Esophagus muscularis mucosa (tissue), 4 donors: ENCODE measurements at places on chromosomes 2 and 18. TPM values are rescaled to one million over a fixed set of nuclear protein-coding genes. Genes with fewer than 3 reads are reported as not detected.

DNA sequence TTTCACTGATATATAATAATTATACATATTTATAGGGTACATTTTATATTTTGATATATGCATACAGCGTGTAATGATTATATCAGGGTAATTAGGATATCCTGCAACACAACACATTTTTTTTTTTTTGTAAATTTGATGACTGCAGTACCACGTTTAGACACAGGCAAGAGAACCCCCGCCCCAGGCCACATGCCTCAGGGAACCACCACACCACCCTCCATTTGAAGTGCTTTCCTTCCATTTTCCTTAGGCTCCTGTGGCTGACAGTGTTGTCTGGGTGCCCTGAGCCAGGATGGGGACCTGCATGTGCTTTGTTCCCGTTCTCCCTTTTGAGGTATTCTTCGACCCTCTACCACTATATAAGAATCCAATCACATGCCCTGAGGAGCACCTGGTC, 161.6 kb upstream of the CTAGE1 start:
- H3K4me3 ChIP-seq = no peak overlapping the region
- H3K27me3 ChIP-seq = no peaks in the 10 kb centered on the region
- no peak overlapping the region for H3K27ac ChIP-seq
- H3K4me1 ChIP-seq = no peaks in the 10 kb centered on the region

Gene RND3
- total RNA-seq = 39.6 TPM

DNA sequence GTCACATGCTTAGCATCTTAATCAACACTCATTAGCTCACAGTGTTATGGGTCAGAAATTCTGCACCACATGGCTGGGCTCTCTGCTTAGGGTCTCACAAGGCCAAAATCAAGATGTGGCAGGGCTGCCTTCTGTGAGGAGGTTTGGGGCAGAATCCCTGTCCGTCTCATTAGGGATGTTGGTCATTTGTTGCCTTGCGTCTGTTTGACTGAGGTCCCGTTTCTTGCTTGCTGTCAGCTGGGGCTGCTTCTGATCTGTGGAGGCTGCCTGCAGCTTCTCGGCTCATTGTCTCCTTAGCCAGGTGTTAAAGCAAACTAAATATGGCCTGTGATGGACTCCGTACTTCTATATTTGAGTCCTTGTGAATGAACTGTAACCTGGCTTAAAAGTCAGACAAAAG, 146.5 kb downstream of the NDUFA10 start:
- H3K27me3 ChIP-seq = no peaks in the 10 kb centered on the region
- DNase-seq = peak; percentile 34
- H3K27ac ChIP-seq = no peak overlapping the region
- H3K4me3 ChIP-seq = no peak overlapping the region
- H3K36me3 ChIP-seq = no peaks in the 10 kb centered on the region

Gene GPAT2
- 8.2 TPM for total RNA-seq

DNA sequence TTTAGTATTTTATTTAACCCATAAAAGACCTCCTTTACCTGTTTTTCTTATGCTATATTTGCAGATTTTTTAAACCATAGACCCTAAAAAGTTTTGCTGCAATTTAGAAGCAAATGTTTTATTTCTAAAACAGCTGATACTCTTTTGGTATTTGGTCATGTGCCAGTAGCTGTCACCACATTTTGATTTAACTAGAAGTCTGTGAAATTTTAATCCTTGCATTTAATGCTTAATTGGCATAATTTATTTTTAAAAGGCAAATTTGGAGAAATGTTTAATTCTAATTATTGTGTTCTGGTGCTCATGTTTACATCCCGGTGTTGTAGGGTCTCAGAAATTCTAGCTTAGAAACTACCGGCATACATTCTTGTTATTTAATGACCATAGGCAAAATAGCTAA, 111.8 kb downstream of the TTC27 start:
- H3K4me3 ChIP-seq = no peak overlapping the region
- H3K36me3 ChIP-seq = no peaks in the 10 kb centered on the region
- H3K4me1 ChIP-seq = no peaks in the 10 kb centered on the region
- H3K27me3 ChIP-seq = no peaks in the 10 kb centered on the region

Gene VWC2L
- not detected for total RNA-seq

Gene STEAP3
- 5.8 TPM for total RNA-seq

GRCh38 chr2:76318848-76319360, 608.2 kb upstream of the GCFC2 start:
- no peaks in the 10 kb centered on the region for H3K27me3 ChIP-seq
- H3K36me3 ChIP-seq = no peaks in the 10 kb centered on the region
- DNase-seq = no peak
- no peaks in the 10 kb centered on the region for H3K4me1 ChIP-seq
- no peak overlapping the region for H3K4me3 ChIP-seq

DNA sequence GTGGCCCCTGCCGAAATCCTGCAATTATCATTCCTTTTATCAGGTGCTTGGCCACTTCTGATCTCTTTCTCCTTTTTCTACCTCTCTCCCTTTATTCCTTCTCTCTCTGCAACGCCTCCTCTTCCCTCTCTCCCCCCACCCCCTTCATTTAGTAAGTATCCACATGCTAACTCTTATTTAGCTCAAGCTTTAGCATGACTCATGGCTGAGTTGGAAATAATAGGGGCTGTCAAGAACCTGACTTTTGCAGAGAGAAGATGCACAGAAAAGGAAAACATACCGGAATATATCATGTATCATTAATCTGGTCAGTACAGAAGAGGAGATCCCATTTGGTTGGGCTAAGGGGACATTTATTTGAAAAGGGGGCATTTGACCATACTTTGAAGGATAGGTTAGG, 33.1 kb downstream of the FAM171B start:
- no peak for DNase-seq
- no peaks in the 10 kb centered on the region for H3K36me3 ChIP-seq

- no peaks in the 10 kb centered on the region for H3K4me1 ChIP-seq
- no peak for DNase-seq
- no peaks in the 10 kb centered on the region for H3K27me3 ChIP-seq
- no peaks in the 10 kb centered on the region for H3K36me3 ChIP-seq
- no peak overlapping the region for H3K27ac ChIP-seq
Measured at GRCh38 chr2:15811367-15811766, 129.0 kb upstream of the MYCN start.

DNA sequence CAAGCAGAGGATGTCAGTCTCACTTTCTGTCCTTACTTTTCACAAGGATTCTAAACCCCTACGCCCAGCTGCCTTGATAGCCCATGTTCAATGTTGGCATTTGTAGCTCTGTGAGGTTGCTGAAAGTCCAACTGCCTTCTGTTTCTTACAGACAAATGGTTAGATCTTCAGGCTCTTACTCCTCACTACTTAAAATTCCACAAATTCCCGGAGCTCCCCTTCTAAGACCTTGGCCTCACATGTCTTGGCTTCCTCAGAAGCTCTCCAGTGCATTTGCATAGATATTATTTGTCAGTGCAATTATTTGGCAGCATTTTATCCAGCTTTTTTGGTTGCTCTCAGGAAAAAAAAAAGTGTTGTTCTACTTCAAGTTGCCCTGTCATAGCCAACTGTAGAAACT, 453.7 kb upstream of the CELF4 start:
- no peak overlapping the region for H3K4me3 ChIP-seq
- no peak overlapping the region for H3K27ac ChIP-seq
- H3K27me3 ChIP-seq = no peaks in the 10 kb centered on the region
- DNase-seq = no peak
- no peaks in the 10 kb centered on the region for H3K4me1 ChIP-seq

Gene FOXD4L1
- total RNA-seq = 0.17 TPM

DNA sequence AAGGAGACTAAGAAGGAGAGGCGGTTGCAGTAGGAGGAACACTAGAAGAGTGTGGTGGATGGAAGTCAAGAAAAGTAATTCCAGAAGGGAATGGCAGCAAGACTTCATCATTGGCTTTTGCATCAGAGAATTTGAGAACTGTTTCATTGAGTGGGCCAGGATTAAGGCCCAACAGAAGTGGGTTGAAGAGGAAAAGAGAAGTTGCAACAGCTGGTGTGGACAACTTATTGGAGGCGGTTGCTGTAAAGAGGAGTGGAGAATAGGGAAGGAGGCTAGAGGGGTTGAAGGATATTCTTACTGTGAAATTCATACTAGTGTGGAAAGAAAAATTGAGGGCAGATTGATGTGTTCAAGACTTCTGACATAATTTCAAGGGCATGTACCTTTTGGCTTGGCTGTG, 168.7 kb upstream of the FN1 start:
- H3K36me3 ChIP-seq = no peaks in the 10 kb centered on the region
- H3K27ac ChIP-seq = no peak overlapping the region
- DNase-seq = no peak
- no peak overlapping the region for H3K4me3 ChIP-seq

DNA sequence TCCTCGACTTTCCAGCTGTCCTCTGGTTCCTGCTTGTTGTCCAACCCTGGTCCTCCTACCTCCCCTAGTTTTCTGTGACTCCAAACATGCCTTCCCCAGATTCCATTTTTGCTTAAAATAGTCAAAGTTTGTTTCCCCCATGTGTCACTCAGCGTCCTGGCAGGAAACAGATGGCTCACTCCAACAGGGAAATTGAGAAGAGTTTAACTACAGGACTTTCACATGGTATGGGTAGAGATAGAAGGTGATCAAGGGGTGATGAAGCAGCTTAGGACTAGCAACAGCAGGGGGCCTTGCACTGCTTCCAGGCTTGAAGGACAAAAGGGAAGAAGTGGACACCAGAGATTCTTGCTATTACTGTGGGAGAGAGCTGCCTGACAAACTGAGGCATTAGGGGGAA, 6.1 kb upstream of the CUL3 start:
- peaks cover 5% of the 10 kb centered on the region for H3K4me1 ChIP-seq
- no peak overlapping the region for H3K4me3 ChIP-seq
- DNase-seq = no peak
- no peak overlapping the region for H3K27ac ChIP-seq

DNA sequence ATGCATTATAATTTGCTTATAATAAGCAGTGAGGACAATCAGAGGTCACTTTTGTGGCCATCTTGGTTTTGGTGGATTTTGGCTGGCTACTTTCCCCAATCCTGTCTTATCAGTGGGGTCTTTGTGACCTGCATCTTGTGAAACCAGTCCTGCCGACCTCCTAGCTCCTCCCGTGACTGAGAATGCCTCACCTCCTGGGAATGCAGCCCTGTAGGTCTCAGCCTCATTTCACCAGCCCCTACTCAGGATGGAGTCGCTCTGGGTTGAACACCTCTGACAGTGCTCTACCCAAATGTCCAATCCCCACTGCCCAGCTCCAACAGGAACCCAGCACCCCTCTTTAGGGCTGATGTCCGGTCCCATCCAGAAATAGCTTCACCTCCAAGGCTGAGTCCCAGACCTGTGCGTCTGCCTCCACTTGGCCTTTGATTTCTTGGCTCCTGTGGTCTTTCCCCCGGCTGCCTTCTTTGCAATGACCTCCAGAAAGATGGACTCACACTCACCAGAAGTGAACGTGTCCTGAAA, 31.3 kb upstream of the PXDN start:
- H3K36me3 ChIP-seq = no peaks in the 10 kb centered on the region
- no peak overlapping the region for H3K4me3 ChIP-seq
- H3K27ac ChIP-seq = no peak overlapping the region

- no peak overlapping the region for H3K27ac ChIP-seq
- H3K4me1 ChIP-seq = no peaks in the 10 kb centered on the region
- no peaks in the 10 kb centered on the region for H3K36me3 ChIP-seq
- DNase-seq = no peak
- H3K4me3 ChIP-seq = no peak overlapping the region
Measured at GRCh38 chr2:45040786-45041185, 31.5 kb upstream of the SIX2 start.

Gene NT5DC4
- not detected for total RNA-seq

GRCh38 chr2:217886720-217887309, 116.0 kb downstream of the TNS1 start:
- H3K4me3 ChIP-seq = no peak overlapping the region
- H3K4me1 ChIP-seq = peaks cover 79% of the 10 kb centered on the region
- no peak for DNase-seq
- peaks cover 99% of the 10 kb centered on the region for H3K36me3 ChIP-seq
- H3K27ac ChIP-seq = peak overlapping the region; percentile 98

- peak overlapping the region; percentile 93 for H3K27ac ChIP-seq
- H3K4me3 ChIP-seq = peak overlapping the region; percentile 78
Measured at GRCh38 chr2:74392449-74392743, 12.3 kb upstream of the DCTN1 start.

Gene TLX2
- 0.42 TPM for total RNA-seq

GRCh38 chr2:55771612-55772011, 78.0 kb upstream of the PNPT1 start:
- no peak overlapping the region for H3K4me3 ChIP-seq
- no peak overlapping the region for H3K27ac ChIP-seq
- no peak for DNase-seq
- H3K36me3 ChIP-seq = no peaks in the 10 kb centered on the region
- H3K4me1 ChIP-seq = no peaks in the 10 kb centered on the region

- no peaks in the 10 kb centered on the region for H3K36me3 ChIP-seq
- no peak for DNase-seq
- no peaks in the 10 kb centered on the region for H3K27me3 ChIP-seq
- H3K4me1 ChIP-seq = no peaks in the 10 kb centered on the region
- H3K4me3 ChIP-seq = no peak overlapping the region
Measured at GRCh38 chr2:186977433-186978045, 128.6 kb upstream of the ZSWIM2 start.

- no peaks in the 10 kb centered on the region for H3K36me3 ChIP-seq
- no peak overlapping the region for H3K4me3 ChIP-seq
- H3K4me1 ChIP-seq = no peaks in the 10 kb centered on the region
- no peaks in the 10 kb centered on the region for H3K27me3 ChIP-seq
- DNase-seq = peak; percentile 45
- H3K27ac ChIP-seq = no peak overlapping the region
Measured at GRCh38 chr2:38246105-38246504, 131.0 kb downstream of the ATL2 start.

- H3K4me1 ChIP-seq = no peaks in the 10 kb centered on the region
- DNase-seq = no peak
- no peak overlapping the region for H3K4me3 ChIP-seq
- H3K27me3 ChIP-seq = no peaks in the 10 kb centered on the region
- H3K27ac ChIP-seq = no peak overlapping the region
- no peaks in the 10 kb centered on the region for H3K36me3 ChIP-seq
Measured at GRCh38 chr2:60299179-60299578, 254.3 kb downstream of the BCL11A start.

DNA sequence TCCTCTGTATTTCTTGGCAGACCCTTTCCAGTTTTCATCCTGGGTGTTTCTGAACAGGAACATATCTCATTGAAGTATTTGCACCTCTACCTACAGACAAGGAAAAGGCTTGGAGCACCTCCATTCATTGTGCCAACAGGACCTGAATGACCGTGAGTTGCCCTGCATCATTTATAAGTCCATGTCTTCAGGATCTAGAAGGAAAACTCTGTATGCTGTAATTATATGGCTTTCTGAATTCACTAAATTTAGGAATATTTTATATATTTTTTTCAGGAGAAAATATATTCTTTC, 402.3 kb upstream of the SLC14A2 start:
- H3K4me1 ChIP-seq = no peaks in the 10 kb centered on the region
- DNase-seq = no peak
- no peak overlapping the region for H3K27ac ChIP-seq

Gene CD207
- total RNA-seq = 0.26 TPM

DNA sequence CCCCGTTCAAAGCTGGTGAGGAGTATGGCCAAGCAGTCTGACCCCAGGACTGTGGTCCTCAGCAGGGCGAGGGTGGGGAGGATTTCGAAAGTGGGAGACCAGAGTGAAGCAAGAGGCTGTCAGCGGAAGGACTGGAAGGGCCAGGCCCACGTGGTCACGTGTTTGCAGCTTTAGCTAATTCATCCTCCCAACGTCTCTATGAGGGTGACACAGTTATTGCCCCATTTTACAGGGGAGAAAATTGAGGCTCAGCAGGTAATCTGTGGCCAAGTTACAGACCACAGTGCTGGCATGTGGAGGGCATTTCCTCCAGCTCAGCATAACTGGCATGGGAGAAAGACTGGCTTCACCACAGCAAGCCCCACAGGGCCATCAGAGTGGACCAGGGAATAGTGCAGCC, 45.4 kb upstream of the LTBP1 start:
- H3K27me3 ChIP-seq = no peaks in the 10 kb centered on the region
- DNase-seq = no peak
- no peak overlapping the region for H3K27ac ChIP-seq
- H3K4me1 ChIP-seq = no peaks in the 10 kb centered on the region
- H3K4me3 ChIP-seq = no peak overlapping the region
- no peaks in the 10 kb centered on the region for H3K36me3 ChIP-seq
